AG04450 (cell line): ENCODE measurements at places on chromosomes 6 and 20.

- DNase-seq: no peak
These were observed 1.2 kb upstream of the EDN1 start for GRCh38 chr6:12288914-12289313.

DNA sequence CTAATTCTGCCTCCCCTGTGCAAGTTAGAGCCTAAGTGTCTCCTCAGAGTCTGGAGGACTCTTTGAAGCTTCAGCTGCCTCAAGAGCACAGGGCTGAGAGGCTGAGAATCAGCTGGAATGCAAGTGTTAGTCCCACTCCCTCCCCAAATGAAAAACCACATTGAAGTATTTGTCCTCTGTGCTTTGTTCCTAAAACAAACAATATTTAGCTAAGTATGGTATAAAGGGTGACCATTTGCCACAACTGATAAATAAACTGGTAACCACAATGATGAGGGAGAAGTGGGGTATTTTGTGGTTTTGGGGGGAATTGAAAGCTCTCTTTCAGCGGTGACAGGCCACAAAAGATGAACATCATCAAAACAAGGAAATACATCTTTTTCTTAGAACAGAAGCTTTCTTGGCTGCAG is 91.7 kb upstream of the HDDC2 start:
- DNase-seq: no peak

DNA sequence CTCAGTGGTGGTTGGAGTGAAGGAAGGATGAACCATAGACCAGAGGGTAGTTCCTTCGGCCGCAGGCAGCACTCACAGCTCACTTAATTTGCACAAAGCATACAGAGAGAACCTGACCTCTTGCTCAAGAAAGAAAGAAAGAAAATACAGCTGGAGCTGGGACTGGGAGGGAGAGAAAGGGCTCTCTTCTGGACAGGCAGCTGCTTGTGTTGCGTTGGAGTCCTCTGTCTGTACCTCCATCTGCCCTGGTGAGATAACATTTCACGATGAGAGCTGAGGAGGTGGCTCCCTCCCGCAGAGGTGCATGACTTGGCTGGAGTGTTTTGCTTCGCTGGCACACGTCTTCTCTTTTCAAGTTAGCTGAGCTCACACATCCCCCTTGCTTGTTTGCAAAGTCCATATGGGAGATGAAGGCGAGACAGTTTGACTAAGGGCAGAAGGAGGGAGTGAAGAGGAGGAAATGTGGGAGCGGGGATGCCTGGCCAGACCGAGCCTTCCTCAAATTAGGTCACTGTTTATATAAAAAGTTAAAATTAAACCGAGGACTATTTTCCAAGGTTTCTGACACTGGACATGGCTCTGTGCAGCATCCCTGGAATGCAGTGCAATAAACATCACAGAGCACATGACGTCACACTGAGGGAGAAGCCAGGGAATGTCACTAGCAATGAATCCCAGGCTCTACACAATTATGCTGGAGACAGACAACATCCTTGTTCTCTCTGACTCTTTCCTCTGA is 359.4 kb downstream of the CD83 start:
- DNase-seq: peak; percentile 97

GRCh38 chr6:56692523-56693245 is 50.0 kb upstream of the DST start:
- DNase-seq: no peak

DNA sequence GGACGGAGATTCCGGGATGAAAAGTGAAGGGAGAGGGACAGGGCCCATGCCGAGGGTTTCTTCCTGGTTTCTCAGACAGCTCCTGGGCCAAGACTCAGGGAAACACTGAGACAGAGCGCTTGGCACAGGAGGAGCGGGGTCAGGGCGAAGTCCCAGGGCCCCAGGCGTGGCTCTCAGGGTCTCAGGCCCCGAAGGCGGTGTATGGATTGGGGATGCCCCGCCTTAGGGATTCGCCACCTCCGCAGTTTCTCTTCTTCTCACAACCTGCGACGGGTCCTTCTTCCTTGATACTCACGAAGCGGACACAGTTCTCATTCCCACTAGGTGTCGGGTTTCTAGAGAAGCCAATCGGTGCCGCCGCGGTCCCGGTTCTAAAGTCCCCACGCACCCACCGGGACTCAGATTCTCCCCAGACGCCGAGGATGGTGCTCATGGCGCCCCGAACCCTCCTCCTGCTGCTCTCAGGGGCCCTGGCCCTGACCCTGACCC is 55.0 kb upstream of the HLA-A start:
- DNase-seq: no peak

DNA sequence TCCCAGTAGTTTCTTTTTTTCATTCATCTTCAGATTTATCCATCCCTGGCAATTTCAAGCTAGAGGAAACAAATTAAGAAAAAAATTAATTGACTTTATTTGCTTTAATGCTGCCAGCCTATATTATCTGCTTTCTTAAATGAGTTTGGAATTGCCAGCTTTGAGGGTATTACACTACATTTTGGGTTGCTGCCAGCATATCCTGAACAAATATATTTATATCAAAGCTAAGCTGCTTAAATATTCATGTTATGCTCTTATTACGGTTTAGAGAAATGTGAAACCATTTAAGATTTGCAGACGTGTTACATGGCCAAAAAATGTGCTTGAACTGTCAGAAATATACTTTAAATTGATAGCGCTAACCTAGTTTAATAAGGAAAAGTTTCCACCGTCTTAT is 59.7 kb downstream of the GRIK2 start:
- DNase-seq: no peak

DNA sequence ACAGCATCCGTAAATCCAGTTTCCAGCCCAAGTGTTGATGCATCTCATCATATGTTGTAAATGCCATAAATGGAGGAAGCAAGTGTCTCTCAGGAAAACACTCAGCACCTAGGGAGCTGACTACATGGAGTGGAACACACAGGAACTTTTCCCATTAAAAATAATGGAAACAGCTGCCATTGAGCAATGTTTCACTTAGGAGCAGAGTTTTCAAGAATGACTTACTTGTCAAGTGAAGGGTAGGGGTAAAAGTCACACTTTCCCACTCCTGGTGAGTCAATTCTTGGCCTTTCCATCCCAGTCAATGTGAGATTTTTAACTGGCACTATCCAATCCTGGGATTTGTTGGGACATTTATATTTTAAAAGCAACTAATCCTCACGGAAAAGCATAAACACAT is 119.4 kb upstream of the ASF1A start:
- DNase-seq: no peak

GRCh38 chr6:107318100-107318736 is 141.1 kb downstream of the PDSS2 start:
- peak; percentile 32 for DNase-seq

DNA sequence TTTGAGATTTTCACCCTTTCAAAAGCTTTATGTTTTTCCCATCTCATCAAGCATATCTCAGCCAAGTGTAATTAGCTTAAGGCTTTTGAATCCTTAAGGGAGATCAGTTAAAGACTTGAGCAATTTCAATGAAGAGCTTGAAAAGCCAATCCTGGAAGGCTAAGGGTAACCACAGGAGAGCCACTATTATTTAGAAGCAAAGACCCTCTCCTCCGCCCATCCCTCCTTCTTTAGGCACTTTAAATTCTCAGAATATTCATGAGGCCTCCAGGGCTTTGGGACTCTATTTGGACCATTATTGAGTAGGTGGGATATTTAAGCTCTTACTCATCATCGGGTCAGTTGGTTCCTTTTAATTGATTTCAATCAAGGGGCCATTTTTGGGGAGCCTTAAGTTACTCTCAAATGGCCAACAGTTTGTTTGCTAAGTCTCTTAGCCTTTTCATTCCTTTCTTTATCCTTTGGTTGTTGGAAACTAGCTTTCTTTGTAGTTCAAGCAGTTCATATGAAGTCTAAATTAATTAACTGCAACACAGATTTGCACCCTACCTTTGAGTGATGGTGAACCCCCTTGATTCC is 567.2 kb downstream of the KIF16B start:
- DNase-seq: no peak

- no peak for DNase-seq
These were observed 19.3 kb downstream of the SIRT5 start for GRCh38 chr6:13593720-13594119.

GRCh38 chr6:66731310-66731709 is 1024.3 kb upstream of the EYS start:
- no peak for DNase-seq

DNA sequence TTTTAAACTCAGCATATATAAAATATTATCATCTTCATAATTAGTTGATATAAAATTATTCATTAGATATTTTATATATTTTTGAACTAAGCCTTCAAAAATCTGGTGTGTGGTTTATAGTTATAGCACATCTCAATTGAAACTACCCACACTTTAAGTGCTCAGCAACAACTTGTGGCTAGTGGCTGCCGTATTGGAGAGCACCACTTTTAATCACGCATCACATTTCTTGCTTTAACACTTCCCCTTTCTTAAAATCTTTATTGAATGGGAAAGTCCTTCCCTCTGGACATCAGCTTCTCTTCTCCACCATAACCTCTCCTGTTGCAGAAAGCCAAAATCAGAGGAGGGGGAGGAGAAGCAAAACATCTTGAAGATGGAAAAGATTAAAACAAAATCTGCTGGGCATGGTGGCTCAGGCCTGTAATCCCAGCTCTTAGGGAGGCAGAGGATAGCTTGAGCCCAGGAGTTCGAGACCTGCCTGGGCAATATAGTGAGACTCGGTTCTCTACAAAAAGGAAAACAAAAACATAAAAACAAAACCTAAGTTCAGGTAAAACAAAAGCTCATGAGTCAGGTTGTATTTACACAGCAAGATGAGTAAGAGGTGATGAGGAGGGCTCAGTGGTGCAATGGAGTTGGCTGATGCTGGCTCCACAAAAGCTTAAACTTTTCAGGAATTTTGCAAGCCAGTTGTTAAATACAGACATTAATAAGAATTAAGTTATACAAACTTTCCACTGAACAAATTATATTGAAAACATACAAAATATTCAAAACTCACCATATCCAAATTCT is 237.0 kb upstream of the SUPT3H start:
- DNase-seq: no peak

DNA sequence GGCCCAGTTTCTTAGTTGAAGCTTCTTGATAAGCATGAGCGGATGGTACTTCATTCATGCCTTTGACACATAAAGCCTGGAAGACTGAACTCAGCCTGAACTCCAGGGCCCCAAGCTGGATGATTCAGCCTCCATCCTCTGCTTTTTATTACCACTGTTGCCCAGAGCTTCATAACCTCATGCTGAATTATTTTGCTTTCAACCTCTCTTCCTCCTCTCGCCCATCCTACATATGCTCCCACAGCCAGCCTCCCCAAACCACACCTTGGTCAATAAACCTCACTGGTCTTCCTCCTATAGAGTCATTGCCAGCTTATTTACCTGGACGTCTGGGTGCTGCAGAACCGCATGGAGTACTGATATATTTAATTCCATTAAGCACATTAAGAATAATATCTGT is 59.4 kb downstream of the SLC35B3 start:
- no peak for DNase-seq

GRCh38 chr6:38193481-38194281 is 374.2 kb downstream of the ZFAND3 start:
- no peak for DNase-seq

GRCh38 chr20:57838670-57839151 is 128.9 kb upstream of the PMEPA1 start:
- DNase-seq: no peak

- DNase-seq: no peak
These were observed 6.2 kb downstream of the VEGFA start for GRCh38 chr6:43776115-43776798.

GRCh38 chr6:7391151-7391550 is 1.5 kb downstream of the RIOK1 start:
- no peak for DNase-seq

DNA sequence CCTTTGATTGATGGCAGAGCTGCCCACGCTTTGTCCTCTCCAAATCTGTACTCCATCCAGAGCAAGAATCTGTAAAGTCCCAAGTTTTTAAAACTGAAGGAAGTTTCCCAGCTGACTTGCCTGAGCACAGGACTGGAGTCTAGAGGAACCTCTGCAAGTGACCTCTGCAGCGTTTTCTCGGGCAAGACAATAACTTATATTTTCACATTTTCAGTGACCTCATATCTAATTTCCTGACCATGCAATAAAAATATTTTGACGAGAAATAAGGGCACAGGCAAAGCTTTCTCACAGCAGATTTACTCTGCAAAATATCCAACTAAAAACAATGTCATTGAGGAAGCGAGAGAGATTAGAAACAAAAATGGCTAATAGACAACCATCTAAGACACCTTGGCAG is 185.5 kb upstream of the SNX9 start:
- DNase-seq: no peak

GRCh38 chr20:13292201-13292885 is 71.3 kb downstream of the ISM1 start:
- DNase-seq: no peak

GRCh38 chr6:43575105-43575771 is 600 bp downstream of the XPO5 start:
- DNase-seq: no peak

DNA sequence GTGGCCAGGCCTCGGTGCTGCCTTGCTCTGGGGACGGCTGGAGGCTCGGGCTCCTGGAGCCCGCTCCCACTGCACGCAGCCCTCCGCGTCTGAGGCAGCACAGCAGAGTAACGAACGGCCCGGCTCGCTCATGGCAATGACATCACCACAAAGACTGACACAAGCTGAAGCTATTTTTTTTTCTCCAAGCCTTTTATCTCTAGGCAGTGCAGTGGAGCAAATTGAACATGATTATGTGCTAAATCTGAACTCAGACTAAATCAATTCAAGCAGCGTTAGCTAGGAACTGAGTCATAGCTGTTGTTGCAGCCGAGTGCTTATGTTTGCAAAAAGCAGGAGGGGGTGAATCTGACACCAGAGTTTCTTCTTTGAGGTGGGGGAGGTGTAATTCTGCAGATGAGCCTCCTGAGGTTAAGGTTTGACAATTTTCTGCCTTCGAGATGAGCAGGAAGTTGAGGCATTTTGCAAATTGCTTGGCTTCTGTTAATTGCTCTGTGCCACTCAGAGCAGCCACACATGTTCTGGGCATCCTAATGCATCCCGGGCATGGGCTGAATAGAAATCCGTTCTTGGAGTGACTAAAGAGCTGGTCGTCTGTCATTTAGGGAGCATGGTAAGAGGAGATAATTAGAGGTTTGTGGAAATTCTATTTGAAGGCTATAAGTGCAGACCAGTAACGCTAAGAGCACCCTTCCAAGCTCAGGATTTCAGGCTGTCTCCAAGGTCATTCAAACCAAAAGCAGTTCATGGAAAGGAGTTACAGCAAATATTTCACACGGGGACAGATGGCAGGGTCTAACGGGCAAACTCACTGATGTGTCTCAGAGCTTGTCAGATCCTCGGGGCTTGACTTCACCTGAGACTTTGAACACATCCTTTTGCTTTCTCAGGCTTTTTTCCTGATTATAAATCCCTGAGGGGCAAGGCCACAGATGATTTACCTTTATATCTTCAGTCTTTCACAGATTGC is 155.1 kb upstream of the ENPP5 start:
- no peak for DNase-seq
